ENCODE measurements at places on chromosomes 3 and 15.

DNA sequence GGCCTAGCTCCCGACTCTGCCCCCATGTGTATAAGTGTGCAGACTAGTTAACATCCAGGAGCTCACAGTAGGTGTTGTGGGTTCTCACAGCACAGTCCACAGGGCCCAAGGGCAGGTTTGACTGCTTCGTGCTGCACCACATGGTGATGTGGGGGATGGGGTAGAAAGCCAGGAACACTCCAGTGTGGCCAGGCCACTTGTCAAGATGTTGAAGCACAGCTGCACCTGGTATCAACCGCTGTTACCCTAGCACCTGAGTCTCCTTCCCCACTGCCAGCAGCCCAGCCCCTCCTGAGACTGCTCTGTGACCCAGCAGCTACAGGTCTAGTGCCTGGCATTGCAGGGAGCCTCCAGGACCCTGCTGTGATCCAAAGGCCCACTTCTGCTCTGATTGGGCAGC, 53.4 kb downstream of the CHDH start:
- no peak for DNase-seq

- DNase-seq, result no peak
Measured at GRCh38 chr3:9744162-9744561, 5.6 kb upstream of the OGG1 start.

DNA sequence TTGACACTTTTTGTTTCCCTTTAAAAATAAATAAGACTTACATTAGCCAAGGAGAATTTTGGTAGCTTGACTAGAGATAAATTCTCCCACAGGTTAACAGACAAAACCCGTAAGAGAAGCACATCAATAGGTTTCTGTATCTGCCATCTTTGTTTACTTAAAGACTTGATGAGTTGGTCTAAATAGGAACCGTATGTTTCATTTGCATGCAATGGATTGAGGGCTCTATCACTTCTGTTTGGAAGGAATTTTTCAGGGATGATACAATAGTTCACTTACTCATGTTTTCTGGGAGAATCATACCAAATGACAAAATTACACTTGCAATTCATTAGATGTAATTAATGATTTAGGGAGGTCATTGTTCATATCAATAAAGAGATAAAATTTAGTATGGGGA, 631.5 kb upstream of the NR2F2 start:
- no peak for DNase-seq

DNA sequence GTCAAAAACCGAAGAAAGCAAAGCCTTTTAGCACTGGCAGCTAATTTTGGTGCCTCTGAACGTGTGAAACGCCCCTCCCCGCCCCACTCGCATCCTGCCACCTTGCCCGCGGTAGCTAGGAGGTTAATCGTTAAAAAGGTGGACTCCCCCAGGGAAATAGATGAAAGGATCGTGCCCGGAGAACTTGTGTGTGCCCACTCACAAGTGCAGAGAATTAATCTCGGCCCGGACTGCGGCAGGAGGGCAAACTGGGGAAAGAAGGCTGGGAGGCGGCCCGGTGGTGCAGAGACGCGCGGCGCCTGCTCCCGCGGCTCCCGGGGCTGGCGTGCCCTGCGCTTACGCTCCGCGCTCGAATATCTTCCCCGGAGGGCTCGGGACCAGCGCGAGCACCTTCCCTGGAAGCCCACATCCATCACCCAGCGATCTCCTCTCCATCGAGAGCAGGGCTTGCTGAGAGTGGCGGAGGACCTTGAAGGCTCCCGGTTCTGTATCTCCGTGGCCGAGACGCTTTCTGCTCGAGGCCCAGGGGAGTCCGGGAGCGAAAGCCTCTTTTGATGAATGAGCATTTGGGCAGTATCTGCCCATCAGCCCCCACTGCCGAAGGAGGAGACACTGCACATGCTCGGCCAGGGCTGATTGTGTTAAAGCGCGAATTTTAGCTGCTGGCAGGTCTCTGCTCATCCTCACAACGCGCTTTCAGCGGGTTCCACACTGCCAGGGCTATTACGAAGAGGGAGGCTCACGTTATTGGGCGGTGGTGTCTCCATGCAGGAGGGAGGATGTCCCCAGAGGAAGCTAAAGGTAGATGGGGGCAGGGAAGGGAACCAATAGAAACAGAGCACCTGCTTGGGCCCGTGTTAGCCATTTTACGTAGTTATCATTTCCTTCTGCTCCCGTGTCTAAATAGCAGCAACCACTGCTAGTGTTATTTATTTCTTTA, 1.3 kb upstream of the SPTSSB start:
- no peak for DNase-seq

DNA sequence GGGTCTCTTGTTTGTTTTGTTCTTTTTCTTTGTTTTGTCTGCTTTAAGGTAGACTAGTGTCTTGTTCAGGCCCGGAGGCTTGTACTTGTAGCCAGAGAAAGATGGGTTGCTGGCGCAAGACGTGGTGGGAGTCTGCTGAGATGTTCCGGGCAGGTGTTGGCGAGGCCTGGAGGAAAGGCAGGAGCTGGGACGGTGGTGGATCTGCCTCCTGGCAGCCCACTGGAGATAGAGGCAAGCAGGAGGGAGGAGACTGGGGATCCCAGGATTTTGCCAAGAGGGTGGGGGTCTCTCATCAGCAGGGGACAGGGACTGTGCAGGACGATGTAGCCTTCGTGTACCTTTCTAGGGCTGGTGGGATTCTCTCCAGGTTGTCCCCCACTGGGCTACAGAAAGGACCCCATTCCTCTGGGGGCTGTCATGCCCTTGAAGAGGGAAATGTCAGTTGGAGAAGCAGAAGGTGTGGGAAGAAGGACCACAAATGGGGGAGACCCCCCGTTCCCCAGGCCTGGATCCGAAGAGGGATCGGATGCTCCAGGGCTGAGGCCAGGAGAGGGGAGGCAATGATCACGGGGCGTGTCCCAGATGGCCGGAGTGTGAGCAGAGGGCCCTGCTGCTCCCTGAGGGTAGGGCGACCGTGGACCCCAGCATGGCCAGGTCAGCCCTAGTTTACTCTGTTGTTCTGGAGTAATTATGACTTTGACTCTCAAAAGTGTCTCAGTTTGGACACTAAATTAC, 7.0 kb downstream of the CHAC1 start:
- DNase-seq, result no peak

- no peak for DNase-seq
Measured at GRCh38 chr3:29697989-29698388, 417.1 kb downstream of the RBMS3 start.

- no peak for DNase-seq
Measured at GRCh38 chr3:16520970-16521881, 7.7 kb upstream of the RFTN1 start.

DNA sequence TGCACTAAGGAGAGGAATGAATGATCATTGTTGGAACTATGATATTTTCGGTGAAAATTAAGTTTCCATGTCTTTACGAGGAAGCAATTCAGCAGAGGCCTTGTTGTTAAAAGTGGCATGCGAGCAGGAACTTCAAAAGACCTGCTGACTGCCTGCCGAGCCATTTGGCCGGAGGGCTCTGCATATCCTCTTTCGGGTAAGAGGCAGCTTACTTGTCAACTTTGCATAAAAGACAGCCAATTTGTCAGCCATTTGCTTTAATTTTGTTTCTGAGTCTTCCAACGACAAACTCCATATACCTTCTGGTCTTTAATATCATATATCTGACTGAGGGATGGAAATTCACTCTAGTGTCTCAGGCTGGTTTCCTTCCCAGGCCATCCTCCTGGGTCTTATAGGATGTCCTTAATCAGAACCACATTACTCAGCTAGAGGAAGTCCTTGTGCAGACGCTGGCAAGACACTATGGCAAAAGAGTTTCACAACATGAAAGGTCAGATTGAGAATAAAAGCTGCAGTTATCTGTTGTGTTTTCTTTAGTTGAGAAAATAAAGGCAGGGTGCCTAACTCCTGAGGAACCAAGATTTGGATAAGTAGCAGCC, 128.7 kb upstream of the WNT5A start:
- no peak for DNase-seq

DNA sequence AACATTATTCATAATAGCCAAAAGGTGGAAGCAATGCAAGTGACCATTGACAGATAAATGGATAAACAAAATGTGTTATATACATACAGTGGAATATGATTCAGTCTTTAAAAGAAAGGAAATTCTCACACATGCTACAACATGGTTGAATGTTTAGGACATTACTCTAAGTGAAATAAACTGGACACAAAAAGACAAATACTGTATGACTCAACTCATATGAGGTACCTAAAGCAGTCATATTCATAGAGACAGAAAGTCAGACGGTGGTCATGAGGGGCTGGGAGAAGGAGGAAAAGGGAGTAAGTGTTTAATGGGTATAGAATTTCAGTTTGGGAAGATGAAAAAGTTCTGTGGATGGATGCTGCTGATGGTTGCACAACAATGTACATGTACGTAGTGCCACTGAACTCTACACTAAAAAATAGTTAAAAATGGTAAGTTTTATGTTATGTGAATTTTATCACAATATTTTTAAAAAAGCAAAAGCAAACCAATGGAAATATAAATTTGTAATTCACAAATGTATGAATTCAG, 5.3 kb downstream of the TXNRD3 start:
- DNase-seq, result no peak

DNA sequence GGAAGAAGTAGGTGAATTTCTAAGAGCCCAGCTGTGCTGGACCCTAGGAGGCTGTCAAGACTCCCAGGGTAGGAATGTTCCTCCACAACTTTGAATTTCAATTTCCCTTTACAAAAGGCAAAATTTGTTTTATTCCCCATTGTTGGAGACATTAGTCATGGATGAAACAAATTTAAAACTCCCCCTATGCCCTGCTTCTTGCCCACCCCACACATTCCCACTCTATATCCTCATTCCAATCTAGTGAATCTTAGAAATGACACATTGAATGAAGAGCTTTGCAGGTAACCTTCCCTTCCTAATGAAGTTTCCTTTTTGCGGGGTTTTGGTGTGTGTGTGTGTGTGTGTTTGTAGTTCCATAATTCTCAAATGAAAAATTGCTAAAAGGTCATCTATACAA, 72.6 kb downstream of the CCNL1 start:
- DNase-seq, result no peak

DNA sequence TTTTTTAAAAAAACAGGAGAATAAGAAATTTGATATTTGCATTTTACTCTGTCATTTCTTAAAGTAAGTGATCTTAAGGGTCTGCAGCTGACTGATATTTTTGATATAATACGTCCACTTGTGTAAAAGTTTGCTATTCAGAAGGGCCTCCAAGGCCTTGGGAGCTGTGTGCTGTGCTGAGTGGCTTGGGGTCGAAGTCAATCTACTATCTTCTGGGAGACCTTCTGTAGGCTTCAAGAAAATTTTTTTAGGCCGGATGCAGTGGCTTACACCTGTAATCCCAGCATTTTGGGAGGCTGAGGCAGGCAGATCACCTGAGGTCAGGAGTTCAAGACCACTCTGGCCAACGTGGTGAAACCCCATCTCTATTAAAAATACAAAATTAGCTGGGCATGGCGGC, 26.3 kb downstream of the THSD4 start:
- DNase-seq, result no peak

DNA sequence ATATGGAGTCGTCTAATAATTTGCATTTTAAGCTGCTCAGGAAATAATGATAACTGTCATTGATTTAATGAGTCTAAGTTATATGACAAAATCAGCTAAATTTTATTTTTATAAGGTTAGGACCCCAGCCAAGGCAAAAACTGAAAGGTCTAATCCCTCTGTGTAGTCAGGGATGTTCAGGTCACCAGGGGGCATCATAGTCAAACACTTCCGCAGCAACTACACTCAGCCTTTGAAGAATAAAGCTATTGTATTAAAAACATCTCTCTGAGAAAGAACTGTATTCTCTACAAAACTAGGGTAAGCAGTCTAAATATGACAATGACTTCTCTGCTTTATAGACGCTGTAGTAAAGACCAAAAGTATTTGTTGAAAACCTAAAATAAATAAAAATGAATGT, 15.0 kb downstream of the INTS14 start:
- DNase-seq, result no peak

- no peak for DNase-seq
Measured at GRCh38 chr3:37521429-37521828, 340.3 kb upstream of the CTDSPL start.

- no peak for DNase-seq
Measured at GRCh38 chr15:90840954-90841353, 27.4 kb upstream of the FURIN start.

DNA sequence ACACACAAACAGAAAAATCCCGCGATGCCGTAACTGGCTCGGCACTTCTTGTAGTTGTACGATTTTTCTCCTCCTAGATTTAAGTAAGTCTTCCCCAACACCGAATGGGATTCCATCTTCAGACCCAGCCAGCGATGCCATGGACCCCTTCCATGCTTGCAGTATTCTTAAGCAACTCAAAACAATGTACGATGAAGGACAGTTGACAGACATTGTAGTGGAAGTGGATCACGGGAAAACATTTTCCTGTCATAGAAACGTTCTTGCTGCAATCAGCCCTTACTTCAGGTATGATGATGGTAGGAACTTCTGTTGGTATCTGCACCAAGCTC, 763 bp downstream of the KBTBD8 start:
- DNase-seq, result no peak

DNA sequence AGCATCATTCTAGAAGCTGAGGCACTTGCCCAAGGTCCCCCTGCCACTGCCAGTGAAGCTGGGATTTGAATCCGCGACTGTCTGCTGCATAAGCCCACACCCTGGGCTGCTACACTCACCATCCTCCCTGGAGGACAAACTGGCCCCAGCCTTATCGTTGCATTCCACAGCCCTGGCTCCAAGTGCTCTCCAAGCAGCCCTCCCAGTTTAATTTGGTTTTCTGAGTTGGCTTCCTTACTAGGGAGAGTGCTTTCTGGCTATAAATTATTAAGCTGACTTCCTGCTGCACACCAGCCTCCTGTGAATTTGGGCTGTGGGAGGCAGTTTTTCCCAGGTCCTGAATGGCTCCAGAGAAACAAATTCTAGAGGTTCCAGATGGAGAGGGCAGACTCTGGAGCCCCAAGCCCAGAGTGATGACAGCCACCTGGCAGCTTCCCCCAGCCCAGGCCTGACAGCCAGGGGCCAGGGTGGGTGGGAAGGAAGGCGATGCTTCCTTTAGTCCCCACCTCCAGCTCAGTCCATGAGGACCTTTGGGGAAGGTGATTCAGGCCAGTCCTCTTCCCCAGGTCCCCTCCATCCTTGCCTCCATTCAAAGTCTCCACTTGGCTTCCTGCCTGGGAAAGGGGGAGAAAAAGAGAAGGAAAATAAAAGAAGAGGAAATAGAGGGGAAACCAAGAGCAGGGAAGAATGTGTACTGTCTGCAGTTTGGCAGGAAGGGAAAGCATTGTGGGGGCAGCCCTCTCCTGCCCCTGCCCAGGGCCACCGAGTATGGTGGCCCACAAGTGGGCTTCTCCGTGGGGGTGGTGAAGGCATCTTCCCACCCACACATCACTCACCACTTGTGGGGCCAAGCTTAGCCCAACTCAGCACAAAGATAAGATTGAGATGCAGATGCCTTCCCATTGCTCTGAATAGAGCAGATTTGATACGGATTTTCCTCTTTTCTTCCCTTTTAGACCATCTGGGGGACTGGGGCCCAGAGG, 69.6 kb downstream of the SEMA5B start:
- no peak for DNase-seq

Data from left lung (tissue), 14 donors.